ENCODE measurements at places on chromosomes 7 and 10.
A peak's percentile ranks its signal among the peaks of the same experiment; 100 is the strongest.

DNA sequence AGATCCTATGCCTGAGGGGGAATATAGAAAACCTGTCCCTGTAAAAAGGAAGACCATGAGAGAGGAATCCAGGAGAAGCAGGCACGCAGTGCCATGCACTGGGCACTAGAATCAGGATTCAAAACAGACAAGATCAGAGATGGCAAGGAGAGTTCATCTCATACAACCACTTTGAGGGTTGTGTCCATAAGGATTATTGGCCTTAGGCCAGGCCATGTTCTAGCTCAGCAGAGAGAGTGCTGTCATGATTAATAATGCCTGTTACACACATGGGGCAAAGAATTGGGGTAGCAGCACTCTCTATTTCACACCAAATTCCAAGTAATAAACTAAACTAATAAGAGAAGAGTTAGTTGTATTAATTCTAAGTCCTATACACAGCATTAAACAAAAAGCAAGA is 29.1 kb downstream of the EZH2 start:
- no peak for DNase-seq

DNA sequence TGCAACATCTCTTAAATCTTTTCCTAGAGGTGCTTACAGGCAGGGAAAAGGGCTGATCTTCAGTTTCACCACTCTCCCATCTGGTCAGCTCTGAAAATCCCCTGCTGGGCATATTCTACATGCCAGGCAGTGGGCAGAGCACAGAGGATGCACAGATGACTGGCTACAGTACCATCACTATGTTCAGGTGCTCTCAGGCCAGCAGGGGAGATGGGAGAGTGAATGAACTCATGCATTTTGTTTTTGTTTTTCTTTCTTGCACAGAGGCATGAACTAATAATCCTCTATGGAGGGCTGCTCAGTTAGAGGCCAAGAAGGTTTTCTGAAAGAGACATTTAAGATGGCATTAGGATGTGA is 19.3 kb downstream of the ELMO1 start:
- DNase-seq = no peak

GRCh38 chr7:157910446-157910845 is 573.6 kb downstream of the DNAJB6 start:
- no peak for DNase-seq

DNA sequence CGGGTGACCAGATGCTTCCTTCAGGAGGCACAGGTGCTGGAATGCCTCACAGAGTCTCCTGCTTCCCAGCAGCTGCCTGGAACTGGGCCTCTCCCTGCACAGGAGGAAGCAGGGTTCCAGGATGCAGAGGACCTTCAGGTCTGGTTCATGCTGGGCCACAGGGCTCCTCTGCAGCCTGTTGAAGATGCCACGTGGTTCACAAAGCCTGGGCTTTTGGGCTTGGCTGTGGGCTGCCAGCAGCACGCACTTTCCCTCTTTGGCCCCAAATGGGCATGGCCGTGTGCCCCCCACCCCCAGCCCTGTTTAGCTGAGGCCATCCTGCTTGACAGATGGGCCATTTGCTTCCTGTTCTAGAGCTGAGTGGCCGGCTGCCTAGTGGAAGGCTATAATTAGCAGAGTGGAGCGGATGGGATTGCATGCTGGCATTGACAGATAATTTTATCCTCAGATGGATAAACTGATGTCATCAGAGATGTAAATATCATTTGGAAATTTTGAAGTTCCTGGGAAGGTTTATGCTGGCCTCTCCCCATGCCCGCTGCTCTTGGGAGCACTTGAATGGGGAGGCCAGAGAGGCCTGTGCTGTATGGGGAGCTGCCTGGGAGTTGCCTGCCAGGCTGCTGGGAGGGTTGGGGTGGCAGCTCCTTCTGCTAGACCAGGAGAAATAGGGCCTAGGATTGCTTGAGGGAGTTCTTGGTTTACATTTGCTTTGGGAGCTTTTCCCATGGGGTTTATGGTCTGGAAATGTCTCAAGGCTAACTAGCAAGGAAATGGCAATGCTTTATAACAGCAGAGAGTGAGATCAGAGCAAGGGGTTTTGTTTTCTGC is 28.2 kb downstream of the TSPAN15 start:
- peak; percentile 91 for DNase-seq

GRCh38 chr10:72295330-72295910 is 21.7 kb downstream of the DDIT4 start:
- no peak for DNase-seq

- peak; percentile 36 for DNase-seq
These were observed 32.9 kb upstream of the FAM3C start for GRCh38 chr7:121428855-121429489.

DNA sequence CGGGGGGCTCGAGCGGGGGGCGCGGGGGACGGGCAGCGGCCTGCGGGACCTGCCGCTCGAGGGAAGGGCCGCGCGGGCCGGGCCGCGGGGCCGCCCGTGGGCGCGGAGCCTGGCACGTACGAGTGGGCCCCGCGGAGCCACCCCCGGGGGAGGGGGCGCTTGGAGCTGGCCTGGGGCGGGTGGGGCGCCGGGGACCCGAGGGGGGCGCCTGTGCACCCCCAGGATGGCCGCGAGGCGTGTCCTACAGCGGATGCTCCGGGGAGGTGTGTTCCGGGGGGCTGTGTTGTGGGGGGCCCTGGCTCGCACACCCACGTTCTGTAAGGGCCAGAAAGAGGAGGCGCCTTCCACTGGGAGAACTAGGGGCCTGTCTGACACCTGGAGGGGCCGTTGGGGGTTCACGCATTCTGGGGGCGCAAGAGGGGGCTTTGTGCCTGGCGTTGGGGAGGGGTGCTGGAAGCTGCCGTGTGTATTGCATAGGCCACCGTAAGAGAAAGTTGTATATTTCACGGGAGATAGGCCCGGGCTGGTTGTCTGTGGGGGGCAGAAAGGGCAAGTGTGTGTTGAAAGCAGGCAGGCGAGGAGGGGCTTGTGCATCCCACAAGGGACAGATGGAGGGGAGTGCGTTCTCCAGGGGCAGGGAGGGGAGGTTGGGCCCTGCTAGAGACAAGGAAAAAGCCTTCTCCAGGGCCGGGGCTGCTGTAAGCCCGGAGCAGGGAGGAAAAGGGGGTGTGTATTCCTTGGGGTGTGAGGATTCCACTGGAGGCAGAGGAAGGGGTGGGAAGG is 663 bp downstream of the VPS37D start:
- no peak for DNase-seq

DNA sequence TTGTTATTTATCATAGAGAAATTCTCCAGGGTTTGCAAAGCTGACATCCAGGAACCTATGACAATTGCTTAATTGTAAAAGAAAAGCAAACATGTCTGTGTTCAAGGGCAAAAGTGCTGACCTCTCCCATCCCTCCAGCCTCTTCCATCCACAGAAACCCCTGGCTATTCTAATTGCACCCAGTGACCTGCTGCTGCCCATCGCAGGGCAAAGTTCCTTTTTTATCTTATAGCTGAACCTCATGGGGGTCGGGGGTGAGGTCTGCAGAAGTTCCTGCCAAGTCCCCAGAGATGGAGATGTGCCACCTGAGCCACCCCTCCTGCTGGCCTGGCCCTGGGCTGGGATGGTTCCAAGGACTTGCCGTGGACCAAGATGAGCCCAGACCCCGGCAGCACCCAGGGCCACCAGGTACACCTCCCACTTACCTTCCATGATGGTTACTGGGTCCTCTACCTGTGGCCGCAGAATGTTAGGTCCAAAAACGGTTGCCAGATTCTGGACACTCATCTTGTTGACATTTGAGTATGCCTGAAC is 146.5 kb downstream of the MAPK8 start:
- no peak for DNase-seq

- no peak for DNase-seq
These were observed 84.0 kb downstream of the ARL4A start for GRCh38 chr7:12771378-12771877.

DNA sequence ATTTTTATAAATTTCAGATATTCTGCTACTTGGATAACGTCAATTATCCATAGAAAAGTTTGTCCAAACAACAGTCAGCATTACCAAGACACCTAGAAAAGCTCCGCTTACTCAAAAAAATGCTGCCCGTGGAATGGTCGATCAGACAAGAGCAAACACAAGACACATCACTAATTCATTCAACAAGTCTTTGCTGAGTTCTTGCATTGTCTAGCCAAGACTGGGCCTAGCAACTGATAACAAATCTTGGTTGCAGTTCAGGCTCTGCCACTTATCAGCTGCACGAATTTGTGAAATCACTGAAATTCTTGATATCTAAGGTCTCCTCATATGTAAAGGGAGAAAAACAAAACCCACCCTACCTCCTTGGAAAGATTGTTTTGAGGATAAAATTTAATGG is 168.3 kb downstream of the AKR1D1 start:
- no peak for DNase-seq

GRCh38 chr7:36192053-36192824 is 39.2 kb downstream of the EEPD1 start:
- DNase-seq = peak; percentile 98

DNA sequence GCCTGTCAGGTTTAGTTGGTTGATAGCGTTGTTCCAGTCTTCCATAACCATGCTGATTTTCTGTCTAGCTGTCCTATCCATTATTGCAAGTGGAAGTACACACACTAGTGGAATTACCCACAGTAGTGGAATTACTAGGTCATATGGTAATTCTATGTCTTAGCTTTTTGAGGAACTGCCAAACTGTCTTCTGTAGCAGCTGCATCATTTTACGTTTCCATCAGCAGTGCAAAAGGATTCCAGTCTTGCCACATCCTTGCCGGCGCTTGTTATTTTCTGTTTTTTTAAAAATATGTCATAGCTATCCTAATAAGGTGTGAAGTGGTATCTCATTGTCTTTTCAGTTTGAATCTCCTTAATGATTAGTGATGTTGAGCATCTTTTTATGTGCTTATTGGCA is 17.2 kb upstream of the RHBDD2 start:
- DNase-seq = peak; percentile 85

DNA sequence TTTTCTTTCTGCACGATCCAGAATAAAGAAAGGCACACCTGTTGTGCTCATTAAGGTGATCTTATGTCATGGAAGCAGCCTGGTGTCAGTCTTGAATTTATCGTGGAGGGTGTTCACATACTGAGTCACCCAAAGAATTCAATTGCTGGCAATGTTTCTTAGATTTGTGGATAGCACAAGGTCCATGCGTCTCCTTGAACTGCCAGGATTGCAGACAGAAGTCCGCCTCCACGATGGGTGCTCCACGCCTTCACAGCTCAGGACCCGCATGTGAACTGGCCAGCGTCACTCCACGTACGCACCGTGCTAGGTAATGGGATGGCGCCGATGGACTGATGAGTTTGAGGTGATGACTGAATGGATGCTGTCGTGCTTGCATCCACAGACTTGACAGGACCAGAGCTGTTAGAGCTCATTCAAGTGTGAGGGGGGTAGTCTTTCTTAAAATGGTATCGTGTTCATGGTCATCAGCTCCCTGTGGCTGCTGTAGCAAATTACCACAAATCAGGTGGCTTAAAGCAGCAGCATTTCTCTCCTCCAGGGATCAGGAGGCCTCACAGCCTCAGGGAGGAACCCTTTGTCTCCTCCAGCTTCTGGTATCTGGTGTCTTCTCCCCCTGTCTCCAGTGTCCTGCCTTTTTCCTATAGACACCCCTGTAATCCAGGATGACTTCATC is 65.4 kb upstream of the DNAJB6 start:
- no peak for DNase-seq

DNA sequence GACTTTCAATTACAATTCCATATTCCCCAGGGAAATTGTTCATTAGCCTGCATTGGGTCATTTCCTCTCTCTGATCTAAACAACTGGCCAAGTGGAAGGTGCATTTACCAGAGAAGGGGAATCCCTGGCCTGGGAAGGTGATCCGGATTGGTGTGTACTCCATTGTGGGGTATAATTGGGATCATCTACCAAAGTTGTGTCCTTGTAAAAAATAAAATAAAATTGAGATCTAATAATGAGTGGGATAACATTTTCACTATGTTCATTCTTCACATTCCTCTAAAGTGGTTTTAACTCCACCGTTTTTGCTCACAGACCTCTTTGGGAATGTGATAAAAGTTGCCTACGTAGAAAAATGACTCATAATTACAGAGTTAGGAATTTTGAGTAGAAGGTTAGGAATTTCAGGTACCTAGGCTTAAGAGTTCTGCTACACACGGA is 22.8 kb downstream of the ARL5B start:
- DNase-seq = peak; percentile 38

DNA sequence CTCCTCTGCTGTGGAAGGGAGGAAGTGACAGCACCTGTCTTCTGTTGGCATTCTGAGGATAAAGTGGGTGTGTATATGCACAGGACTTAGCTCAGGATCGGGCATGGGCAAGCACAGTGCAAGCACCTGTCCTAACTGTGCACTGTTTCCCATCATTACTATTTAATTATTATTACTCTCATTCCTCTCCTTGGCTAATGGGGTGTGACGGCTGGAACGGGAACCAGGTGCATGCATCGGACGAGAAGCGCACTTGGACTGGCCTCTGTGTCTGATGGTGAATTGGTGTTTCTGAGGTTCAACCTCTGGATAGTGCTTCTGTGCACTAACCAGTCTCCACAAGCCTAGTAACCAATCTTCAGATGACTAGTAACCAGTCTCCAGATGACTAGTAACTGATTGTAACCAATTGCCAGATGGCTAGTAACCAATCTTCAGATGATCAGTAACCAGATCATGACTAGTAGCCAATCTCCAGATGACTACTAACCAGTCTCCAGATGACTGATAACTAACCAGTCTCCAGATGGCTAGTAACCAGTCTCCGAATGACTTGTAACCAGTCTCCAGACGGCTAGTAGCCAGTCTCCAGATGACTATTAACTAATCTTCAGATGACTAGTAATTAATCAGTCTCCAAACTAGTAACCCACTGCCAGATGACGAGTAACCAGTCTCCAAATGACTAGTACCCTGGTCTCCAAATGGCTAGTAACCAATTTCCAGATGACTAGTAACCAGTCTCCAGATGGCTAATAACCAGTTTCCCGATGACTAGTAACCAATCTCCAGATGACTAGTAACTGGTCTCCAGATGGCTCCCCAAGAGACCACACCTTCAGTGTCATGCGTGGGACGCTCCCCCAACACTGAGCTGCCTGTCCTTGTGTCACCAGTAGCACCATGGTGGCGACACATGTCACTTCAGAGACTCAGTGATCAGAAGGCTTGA is 85.8 kb downstream of the PAXIP1 start:
- no peak for DNase-seq

DNA sequence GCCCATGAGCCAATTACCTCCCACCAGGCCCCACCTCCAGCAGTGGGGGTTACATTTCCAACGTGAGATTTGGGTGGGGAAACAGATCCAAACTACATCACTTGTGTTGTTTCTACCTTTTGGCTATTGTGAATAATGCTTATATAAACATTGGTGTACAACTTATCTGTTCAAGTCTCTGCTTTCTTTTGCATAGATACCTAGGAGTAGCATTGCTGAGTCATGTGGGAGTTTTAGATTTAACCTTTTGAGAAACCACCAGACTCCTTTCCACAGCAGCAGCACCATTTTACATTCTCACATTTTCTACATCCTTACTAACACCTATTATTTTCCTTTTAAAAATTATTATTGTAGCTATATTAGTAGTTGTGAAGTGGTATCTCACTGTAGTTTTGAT is 14.4 kb upstream of the FRA10AC1 start:
- no peak for DNase-seq

GRCh38 chr7:17489961-17490360 is 191.5 kb downstream of the AHR start:
- no peak for DNase-seq

- DNase-seq = no peak
These were observed 67.0 kb downstream of the SYPL1 start for GRCh38 chr7:106045139-106045538.

- DNase-seq = peak; percentile 49
These were observed 8.9 kb downstream of the FBXL13 start for GRCh38 chr7:103065667-103066066.

GRCh38 chr7:37770838-37771237 is 77.6 kb upstream of the NME8 start:
- DNase-seq = no peak
